ENCODE measurements at places on chromosomes 6 and 20. TPM values are rescaled to one million over a fixed set of nuclear protein-coding genes. Genes with fewer than 3 reads are reported as not detected.
A peak's percentile ranks its signal among the peaks of the same experiment; 100 is the strongest.

DNA sequence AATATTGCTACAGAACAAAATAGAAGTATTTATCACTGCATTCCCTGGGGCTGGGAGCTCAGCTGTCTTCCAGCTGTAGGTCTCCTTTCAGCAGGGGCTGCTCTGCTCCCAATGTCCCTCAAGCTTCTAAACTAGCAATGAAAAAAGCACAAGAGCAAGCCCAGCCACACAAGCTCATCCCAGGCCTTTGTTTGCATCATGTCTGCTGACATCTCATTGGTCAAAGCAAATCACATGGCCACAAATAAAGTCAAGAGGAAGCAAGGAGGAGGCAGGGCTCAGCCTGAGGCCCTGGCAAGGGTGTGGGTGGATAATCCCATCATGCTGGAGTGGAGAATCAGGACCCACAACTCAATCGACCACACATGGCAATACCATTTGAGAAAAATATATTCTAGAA is 2.2 kb upstream of the BFSP1 start:
- H3K4me1 ChIP-seq, result peaks cover 6% of the 10 kb centered on the region
- no peak overlapping the region for H3K27ac ChIP-seq
- no peaks in the 10 kb centered on the region for H3K27me3 ChIP-seq
- peak; percentile 60 for DNase-seq
- no peak overlapping the region for H3K4me3 ChIP-seq
- no peaks in the 10 kb centered on the region for H3K36me3 ChIP-seq

DNA sequence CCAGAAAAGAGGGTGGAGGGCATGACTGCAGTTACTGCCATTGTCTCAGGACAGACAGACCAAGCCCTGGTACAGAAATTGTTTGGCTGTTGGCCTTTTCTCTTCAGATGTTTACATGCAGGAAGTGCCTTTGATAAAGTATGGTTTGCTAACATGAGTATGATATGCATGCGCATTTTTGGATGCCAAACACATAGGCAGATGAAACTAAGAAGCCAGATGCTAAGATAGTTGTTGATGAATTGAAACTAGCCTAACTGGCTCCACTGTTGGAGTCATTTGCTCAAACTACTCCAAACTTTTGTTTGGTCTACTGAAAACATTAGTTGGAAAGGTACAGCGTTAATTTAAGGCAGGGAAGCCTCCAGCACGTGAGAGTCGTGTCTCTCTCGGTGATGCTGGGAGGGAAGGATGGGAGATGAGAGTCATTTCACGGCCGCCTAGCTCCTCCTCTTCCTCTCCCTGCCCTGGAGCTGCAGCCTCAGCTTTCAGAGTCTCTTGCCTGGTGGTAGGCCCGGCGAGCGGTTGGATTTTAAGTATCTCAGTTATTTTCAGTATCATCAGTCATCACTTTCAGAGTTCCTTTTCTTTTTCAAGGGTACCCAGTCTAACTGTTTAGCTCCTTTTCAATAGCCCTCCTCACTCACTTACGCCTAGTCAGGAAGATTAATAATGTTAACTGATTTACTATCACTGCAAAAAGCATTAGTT is 29.7 kb downstream of the RREB1 start:
- H3K27me3 ChIP-seq, result no peaks in the 10 kb centered on the region
- H3K36me3 ChIP-seq, result no peaks in the 10 kb centered on the region
- H3K4me1 ChIP-seq, result peaks cover 10% of the 10 kb centered on the region
- H3K27ac ChIP-seq, result peak overlapping the region; percentile 32

DNA sequence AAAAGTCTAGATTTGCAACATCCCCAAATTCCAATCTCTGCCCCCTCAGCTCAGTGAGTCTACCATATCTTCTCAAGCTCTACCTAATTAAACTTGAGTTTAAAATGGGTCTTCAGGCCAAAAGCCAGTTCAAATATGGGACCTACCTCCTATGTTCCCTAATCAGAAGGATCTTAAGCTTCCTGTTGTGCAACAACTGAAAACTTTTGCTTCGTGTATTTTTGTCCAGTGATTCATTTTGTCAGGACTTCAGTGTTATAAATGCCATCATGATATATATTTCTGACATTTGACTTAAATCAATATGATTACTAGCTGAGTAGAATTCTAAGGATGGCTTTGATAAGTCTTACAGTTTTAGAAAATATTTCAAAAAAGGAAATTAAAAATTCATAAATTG is 622.6 kb upstream of the PTCHD4 start:
- no peak overlapping the region for H3K4me3 ChIP-seq
- DNase-seq, result peak; percentile 34
- H3K36me3 ChIP-seq, result no peaks in the 10 kb centered on the region
- no peak overlapping the region for H3K27ac ChIP-seq
- peaks cover 2% of the 10 kb centered on the region for H3K4me1 ChIP-seq

DNA sequence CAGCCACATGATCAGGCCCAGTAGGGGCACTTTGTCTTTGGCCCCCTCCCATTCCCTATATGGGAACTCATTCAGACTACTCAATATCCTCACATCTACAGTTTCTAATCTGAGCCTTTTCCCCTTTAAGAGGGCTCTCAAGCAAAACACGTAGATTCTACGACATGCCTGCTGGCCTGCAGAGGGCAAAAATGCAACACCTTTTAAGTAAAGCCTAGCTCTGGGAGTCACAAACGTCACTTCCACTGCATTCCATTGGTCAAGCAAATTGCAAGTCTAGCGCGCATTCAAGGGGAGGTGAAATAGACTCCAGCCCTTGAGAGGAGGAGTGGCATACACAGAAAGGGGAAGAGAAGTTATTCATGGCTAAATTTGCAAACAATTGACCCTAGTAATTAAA is 70.6 kb downstream of the CDC40 start:
- no peak overlapping the region for H3K27ac ChIP-seq
- H3K27me3 ChIP-seq, result no peaks in the 10 kb centered on the region
- no peak overlapping the region for H3K4me3 ChIP-seq
- no peak for DNase-seq

Gene ENPP3
- total RNA-seq, result 0.26 TPM

Data from fibroblast of lung (primary cell).